Hippocampal formation (tissue), 2 donors: ENCODE measurements at places on chromosomes 13 and 19.
A peak's percentile ranks its signal among the peaks of the same experiment; 100 is the strongest.

GRCh38 chr19:49889687-49890348 is 6.9 kb downstream of the IL4I1 start:
- DNase-seq, result peak; percentile 28

DNA sequence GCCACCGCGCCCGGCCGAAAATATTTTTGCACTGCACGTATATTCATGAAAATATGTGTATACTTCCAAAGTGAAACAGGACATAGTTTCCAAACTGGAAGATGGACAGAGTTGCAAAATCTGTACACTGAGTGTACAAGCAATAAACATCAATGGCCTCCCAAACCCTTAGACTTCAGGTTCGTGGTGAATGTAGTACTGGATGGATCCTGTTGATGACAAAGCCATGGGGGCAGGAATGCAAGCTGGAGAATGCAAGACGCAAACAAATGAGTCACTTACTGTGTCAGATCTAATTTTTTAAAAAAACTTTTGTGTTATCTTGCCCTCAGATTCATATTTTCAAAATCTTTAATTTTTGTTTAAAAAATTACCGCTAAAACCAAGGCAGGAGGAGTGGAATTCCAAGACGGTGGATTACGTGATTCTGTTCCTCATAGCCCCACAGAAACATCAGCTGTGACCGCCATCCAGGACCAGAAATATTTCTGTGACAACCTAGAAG is 12.7 kb upstream of the LILRA2 start:
- DNase-seq, result no peak

GRCh38 chr19:55149078-55150003 is at the start of gene TNNT1:
Gene TNNT1 (minus strand): TSS chr19:55149206. CDS start chr19:55147157, 2,049 bp downstream.
- no peak for DNase-seq

GRCh38 chr19:40229484-40229883 is 3.0 kb upstream of the CCNP start:
- DNase-seq, result no peak

- no peak for DNase-seq
These were observed 53.0 kb upstream of the UQCRFS1 start for GRCh38 chr19:29266001-29266400.

DNA sequence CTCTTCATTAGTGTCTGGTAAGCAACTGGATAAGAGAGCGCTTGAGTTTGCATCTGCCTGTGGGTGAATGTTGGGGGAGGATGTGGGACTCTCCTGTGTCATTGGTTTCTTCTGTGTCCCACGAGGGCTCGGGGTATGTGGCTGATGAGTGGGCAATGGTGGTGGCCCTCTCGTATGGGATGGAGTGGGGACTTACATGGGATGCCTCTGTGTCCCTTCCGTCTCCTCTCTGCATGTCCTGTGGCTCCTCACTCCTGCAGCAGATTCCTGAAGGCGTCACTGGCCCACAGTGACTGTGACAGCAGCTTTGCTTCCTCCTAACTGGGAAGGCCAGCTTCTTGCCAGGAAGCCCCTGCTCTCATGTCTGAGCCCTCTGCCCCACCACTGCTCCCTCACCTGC is 2.6 kb upstream of the LRP3 start:
- no peak for DNase-seq
